ENCODE measurements at places on chromosomes 16 and 17.
A peak's percentile ranks its signal among the peaks of the same experiment; 100 is the strongest.

DNA sequence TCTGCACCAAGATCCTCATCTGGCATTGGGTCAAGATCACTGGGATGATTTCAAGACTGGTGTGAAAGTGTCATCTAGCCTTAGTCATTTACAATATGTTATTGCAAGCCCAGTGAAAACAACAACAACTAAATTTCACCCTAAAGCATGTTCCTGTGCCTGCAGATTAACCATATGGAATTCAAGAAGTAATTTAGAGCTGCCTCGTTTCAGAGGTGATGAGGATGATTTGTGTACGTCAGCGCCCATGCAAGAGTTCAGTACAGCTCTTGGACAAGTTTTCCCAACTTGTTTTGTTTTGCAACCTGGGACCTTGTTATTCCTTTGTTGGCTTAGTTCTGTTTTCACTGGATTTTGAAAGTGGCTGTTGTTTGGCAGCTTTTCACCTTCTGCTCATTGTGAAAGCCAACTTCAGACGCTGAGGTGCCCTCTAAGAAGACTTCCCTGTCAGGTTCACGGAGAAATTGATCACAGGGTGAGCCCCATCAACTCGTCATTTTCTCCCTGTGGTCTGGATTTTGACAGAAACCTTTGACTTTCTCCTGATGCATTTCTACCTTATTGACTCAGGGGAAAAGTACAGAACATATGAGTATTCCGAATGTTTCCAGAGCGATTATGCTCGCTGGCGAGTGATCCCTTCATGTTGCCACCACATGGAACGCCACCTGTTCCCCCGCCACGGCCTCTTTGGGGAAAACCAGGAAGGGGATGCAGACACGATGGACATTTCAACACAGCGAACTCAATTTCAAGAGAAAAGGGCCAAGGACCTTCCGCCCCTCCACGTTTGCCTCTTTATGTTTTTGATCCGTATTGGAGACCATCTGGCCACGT lies 85.6 kb downstream of the FOXL1 start:
- no peak for DNase-seq

GRCh38 chr17:81519284-81520020 lies 6.9 kb upstream of the ACTG1 start:
- DNase-seq = no peak

DNA sequence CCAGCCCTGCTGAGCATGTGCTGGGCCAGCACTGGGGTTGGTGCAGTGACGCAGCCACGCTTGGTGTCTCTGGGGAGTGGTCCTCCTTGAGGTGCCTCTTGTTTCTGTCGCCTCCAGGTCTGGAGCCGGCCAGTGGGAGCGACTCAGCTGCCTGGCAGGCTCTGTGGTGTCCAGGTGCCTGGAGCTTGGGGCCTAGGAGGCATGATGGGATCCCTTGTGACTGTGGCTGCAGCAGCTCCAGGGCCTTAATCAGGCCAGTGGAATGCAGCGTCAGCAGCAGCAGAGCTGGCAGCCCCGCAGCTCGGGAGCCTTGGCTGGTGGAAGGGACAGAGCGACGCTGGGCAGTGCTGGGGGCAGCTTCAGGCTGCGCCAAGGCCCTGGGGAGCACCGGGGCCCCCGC lies 74.7 kb upstream of the CIBAR2 start:
- DNase-seq = peak; percentile 68

GRCh38 chr17:39014044-39014794 lies 47.0 kb upstream of the FBXO47 start:
- no peak for DNase-seq

- DNase-seq = no peak
These were observed at the start of gene CARD14 for GRCh38 chr17:80169784-80170500. Gene CARD14 (plus strand): TSS chr17:80170030. CDS start chr17:80181439, 11,409 bp downstream.

DNA sequence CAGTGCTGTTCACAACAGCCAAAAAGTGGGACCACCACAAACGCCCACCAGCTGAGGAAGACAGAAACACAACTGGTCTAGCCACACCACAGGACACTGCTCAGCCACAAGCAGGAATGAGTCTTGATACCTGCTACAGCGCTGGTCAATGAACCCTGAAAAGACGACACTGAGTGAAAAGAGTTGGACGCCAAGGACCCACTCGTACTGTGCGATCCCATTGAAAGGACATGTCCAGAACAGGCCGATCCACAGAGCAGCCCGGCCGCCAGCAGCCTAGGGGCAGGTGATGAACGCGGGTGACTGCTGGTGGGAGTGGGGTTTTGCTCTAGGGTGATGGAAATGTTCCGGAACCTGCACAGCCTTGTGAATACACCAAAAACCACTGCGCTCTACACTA lies 10.6 kb upstream of the SLC38A8 start:
- no peak for DNase-seq
